Stomach (tissue), 19 donors: ENCODE measurements at places on chromosomes 6 and 20.

DNA sequence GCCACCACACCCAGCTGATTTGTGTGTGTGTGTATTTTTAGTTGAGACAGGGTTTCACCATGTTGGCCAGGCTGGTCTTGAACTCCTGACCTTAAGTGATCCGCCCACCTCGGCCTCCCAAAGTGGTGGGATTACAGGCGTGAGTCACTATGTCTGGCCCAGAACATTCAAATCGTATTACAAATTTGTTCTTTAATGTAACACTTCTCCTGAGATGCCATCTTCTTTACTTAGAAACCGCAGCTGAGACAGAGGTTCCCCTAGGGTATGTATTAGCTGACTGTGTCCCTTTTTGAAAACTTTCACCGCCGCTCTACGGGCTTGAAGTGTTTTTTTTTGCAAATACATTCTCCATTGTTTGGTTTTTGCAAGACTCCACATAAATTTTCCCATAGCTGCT lies 62.6 kb downstream of the TOX2 start:
- DNase-seq: no peak

GRCh38 chr20:17896771-17897369 lies 71.7 kb downstream of the SNX5 start:
- no peak for DNase-seq

GRCh38 chr20:62053465-62054196 lies 12.1 kb downstream of the TAF4 start:
- no peak for DNase-seq

DNA sequence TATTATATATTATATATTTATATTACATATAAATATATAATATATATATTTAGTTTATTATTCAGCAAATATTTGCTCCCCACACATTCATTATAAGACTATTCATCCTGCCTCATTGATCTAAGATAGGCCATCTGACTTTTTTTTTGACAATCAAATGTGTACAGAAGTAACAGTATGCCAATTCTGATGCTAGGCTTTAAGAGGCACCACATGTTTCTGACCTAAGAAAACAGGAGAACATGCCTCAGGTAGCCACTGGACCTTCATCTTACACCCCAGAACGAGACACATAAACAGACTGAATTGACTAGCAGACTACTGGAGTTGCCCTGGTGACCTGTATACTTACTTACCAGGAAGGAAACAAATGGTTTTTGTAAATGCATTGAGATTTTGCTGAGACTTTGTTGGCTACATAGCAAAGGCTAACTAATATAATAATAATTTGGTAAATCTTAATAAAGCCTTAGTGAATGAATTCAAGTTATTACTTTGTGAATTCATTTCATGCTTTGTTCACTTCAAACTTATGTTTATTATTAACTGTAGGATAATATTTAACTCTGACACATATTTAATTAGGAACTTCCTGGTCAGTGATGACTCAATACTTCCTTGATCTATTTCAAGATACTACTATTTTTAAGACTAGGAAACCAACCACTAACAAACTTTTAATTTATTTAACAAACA lies 13.4 kb upstream of the MYO6 start:
- DNase-seq: no peak

- no peak for DNase-seq
Observed at GRCh38 chr6:118562248-118562647, 14.2 kb downstream of the PLN start.

DNA sequence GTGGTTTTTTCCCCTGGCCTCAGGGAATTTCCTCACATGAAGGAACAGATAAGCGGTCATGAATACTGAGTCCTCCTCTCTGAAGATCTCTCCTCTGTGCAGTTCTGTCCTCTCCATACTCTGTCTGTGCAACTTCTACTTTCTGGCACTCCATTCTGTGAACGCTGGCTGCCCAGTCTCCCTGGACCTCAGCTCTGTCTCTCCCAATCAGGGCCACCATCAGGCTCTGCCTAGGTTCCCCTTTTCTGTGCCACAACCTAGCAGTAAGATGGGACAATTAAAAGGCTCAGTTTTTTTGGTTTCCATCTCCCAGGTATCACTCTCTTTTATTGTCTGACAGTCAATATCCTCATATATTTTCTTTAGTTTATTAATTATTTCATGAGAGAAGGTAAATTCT lies 4.8 kb upstream of the ADGB start:
- DNase-seq: no peak

DNA sequence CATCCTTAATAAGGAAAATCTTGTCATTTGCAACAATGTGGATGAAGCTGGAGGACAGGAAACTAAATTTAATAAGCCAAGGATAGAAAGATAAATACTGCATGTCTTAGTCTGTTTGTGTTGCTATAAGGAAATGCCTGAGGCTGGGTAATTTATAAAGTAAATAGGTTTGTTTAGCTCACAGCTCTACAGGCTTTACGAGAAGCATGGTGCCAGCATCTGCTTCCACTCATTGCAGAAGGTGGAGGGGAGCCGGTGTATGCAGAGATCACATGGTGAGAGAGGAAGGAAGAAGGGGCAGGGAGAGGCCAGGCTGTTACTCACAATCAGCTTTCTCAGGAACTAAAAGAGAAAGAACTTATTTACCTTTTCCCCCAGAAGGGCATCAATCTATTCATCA lies 118.9 kb upstream of the SMLR1 start:
- DNase-seq: no peak

GRCh38 chr20:59276938-59277337 lies 23.5 kb upstream of the EDN3 start:
- no peak for DNase-seq

DNA sequence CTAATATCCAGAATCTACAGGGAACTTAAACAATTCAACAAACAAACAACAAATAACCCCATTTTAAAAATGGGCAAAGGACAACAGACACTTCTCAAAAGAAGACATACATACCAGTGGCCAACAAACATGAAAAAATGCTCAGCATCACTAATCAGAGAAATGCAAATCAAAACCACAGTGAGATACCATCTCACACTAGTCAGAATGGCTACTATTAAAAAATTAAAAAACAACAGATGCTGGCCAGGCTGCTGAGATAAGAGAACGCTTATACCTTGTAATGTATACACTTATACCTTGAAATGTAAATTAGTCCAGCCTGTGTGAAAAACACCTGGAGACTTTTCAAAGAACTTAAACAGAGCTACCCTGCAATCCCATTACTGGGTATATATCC lies 166.8 kb downstream of the IBTK start:
- no peak for DNase-seq

DNA sequence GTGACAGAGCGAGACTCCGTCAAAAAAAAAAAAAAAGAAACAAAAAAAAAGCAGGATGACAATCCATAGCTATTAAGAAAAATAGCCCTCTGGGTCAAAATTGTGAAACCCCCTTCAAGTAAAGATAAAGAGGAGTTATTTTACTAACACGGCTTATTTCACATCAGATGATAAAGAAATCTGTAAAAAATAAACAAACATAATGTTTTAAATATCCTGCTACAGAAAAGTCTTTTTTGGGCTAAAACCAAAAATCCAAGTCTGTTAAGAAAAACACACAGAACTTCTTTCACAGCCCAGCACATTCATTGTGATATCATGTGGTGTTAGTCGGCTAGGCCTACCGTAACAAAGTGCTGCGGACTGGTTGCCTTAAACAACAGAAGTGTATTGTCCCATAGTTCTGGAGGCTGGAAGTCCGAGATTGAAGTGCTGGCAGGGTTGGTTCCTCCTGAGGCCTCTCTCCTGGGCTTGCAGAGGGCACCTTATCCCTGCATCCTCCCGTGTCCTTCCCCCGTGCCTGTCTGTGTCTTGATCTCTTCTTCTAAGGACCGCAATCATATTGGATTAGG lies 239.2 kb upstream of the TAB2 start:
- DNase-seq: no peak

DNA sequence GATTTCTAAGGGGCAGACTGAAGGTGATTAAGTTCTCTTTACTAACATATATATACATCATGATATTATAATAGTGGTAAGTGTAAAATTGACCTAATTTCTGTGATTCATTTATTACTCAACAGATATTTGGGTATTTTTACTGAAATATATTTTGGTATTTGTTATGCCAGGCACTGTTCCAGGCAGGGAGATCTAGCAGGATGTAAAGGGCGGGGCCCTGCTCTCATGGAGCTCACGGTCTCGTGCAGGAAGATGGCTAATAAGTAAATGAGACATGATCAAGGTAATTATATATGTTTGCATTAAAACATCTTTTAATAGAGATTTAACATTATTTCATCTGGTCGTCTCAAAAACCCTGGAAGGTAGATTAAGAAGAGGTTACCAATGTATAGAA lies 27.7 kb downstream of the FAM50B start:
- no peak for DNase-seq

DNA sequence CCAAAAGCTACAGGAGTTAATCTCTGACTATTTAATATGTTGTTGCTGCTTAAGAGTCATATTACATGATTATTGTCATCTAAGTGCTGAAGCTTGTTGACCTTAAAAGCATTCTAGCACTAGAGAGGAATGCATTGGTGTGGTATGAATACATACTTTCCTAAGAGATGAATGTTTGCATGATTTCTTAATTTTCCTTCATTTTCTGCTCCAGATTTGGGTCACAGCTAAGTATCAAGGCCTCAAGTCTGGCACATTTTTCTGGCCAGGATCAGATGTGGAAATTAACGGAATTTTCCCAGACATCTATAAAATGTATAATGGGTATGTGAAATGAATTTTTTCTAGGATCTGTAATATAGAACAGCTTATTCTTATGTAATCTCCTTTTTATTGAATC lies 53.6 kb downstream of the ENPP1 start:
- no peak for DNase-seq

- DNase-seq: no peak
Observed at GRCh38 chr6:34718976-34719375, 22.4 kb upstream of the ILRUN start.

GRCh38 chr6:135782546-135782945 lies 69.0 kb upstream of the PDE7B start:
- DNase-seq: no peak

DNA sequence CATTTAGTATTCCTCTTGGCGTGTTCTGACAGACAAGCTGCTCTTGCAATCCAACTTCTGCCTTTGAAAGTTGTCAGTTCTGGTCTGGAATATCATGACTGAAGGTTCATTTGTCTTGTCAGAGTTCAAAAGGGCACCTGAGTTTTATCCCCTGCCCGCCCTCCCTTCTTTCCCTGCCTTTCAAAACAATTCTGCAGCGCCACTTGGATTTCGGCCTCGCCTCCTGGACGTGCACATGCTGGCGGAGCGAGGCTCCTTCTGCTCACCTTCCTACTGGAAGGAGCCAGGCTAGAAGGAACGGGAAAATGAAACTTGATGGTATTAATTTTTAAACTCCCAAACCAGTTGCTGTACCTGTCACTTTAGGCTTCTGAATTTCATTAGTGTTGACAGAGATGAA lies 55.7 kb upstream of the HDGFL1 start:
- DNase-seq: no peak

GRCh38 chr6:37665304-37665703 lies 32.4 kb downstream of the MDGA1 start:
- peak; percentile 50 for DNase-seq

DNA sequence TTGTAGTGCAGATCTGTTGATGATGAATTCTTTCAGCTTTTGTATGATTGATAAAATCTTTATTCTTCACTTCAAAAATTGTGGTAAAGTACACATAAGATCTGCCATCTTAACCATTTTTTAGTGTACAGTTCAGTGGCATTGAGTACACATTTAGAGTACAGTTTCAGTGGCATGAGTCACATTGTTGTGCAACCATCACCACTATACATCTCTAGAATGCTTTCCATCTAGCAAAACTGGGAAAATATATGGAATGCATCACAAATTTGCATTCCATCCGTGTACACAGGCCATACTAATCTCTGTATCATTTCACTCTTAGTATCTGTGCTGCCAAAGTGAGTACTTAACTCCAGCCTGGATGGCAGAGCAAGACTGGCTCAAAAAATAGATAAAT lies 28.7 kb downstream of the SIRPD start:
- DNase-seq: no peak

- no peak for DNase-seq
Observed at GRCh38 chr20:34397096-34397495, 34.0 kb downstream of the ITCH start.

- DNase-seq: peak; percentile 42
Observed at GRCh38 chr6:160679402-160679769, 15.3 kb upstream of the LPA start.

DNA sequence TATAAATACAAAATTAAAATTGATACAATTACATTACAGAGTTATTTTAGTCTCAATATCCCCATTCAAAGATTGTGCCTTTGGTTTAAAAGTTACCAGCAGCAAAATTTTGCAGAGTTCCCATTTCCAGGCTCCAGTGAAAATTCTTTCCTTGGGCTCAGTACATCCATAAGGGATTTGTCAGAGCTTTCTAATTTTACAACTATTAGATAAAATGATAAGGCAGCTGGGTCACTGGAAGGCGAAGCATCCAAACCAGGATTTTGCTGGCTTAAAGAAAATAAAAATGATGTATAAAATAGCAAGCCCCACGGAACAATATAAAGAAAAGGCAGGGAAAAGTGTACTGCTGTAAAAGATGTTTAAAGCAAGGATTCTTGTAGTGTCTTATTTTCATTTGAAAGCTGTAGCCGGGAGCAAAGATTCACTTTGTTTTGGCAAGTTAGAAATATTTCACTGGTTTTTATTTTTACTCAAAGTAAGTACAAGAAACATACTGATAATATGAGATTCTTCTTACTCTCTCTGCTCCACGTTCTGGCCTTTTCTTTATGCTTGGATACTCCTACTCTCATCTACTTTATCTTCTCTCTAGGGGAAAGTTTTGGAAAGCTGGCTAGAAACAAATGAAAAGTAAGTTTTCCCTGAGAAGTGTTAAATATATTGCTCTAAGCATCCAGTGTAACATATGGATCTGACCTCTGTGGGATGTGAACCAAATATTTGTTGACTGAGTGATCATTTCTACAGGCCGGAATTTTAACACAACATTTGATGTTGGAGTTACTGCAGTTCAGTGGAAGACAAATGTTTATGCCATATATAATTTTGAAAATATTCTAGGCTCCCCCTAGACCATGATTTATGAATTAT lies 488.4 kb downstream of the PHF3 start:
- peak; percentile 51 for DNase-seq

DNA sequence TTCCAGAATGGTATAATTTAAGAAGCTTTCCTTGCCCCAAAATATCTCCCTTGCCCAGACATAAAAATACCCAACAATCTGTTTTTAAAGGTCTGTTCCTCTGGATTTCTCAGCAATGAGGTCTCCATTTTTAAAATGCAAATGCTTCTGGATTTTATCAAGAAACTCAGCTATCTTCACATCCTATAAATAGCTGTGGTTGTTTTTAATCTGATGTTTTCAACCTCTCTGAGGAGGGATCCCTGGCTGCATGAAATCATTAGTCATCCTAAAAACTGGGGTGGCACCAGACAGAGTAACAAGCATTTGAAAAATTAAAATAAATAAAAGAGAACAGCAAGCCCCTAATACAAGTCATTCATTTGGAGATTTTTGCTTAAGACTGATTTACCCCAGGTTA lies 168.5 kb upstream of the ID4 start:
- no peak for DNase-seq

DNA sequence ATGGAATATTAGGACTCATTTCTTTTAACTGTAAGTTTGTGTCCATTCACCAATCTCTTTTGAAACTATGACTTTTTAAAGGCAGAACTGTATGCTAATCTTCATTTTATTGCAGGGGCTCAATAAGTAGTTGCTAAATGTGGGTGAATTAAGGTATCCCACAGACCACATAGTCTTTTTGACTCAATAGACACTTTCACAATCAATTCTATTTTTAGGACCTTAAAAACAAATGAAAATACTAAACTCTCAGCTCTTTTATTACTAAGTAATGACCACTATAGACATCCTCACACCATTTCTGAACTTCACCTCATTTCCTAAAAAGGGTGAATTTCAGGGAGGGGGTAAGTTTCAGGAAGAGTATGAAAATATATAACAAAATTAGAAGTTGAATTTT lies 106.8 kb upstream of the BEND6 start:
- DNase-seq: no peak
